ENCODE measurements at places on chromosomes 6 and 20.

DNA sequence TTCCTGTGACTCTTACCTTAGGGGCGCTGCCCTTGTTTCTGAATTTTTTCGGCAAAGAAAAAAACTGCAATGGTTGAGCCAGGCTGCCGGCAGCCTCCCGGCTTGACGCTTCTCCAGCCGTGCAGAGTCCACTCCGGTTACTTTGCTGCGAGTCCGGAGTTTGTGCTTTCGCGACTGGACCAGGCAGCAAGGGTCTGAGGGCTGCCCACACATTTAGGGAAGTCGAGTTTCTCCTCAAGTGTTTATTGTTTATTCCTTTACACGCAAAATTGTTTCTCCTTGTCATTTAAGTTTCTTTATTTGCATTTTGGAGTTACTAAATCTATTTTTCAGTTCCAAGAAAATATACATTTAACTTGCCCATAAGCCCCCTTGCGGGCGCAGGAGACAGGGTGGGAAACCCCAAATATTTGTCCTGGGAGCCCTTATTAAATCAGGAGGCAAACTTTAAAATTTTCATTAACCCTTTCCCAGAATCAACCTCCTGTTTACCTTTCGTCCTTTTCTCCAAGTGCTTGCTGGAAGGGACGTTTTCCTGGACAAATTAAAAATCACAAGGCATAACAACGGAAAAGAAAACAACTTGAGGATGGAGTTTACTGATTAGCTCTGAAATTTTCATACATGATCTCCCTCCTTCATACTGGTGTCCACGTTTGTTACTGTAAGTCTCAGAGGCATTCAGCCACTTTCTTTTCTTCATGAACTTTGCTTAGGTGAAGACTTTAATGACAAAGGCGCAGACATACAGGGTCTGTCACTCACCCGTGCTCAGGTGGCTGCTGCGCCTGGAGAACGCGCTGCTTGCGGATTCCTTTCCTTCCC lies 1.7 kb upstream of the PDE10A start:
- no peak for DNase-seq

- DNase-seq, result peak; percentile 13
Observed at GRCh38 chr20:1894471-1894950, 696 bp upstream of the SIRPA start.

GRCh38 chr6:11718463-11718862 lies 60.1 kb downstream of the ADTRP start:
- no peak for DNase-seq

DNA sequence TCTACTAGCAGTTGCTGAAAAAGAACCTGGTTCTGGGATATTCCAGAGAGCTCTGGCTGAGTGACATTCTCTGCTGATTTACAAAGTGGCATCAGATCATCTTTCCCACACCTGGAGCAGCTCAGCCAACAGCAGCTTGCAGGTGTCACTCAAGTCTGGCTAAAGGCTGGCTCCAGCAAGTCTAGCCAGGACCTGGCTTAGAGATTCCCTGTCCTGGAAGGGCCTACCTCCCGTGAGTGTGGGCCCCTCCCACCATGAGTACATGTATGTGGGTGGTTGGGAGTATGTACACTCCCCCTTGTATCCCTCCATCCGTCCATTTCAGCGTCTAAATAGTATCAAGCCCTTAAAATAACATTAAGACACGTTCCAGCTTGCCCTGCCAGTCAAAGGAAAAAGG lies 539.3 kb upstream of the ID4 start:
- no peak for DNase-seq

- DNase-seq, result no peak
Observed at GRCh38 chr20:10795286-10796026, 121.7 kb upstream of the JAG1 start.

DNA sequence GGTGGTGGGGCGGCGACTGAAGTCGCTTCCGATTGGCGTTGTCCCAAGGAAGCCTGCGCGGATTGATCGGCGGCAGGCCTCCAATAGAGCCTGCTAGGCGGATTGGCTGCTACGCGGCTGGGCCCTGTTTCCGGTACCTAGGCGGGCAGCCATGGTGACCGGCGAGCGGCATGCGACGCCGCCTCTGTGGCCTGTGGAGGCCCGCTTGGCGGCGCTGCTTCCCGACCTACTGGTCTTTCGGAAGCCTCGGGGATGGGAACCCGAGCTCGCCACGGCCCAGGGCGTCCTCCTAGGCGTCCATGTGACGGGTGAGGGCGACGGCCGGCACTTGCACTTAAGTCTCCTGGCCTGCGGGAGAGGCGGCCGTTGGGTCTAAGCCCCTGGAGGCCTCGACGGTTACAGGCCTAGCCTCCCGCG lies 28.1 kb downstream of the NFYA start:
- DNase-seq, result no peak

DNA sequence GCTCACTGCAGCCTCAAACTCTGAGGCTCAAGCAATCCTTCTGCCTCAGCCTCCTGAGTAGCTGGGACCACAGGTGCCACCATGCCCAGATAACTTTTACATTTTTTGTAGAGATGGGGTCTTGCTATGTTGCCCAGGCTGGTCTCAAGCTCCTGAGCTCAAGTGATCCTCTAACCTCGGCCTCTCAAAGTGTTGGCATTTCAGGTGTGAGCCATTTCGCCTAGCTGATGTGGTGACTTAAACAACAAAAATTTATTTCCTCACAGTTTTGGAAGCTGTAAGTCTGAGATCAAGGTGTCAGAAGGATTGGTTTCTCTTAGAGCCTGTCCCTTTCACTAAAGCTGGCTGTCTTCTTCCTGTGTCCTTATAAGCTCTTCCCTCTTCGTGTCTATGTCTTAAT lies 15.0 kb upstream of the JARID2 start:
- DNase-seq, result no peak

DNA sequence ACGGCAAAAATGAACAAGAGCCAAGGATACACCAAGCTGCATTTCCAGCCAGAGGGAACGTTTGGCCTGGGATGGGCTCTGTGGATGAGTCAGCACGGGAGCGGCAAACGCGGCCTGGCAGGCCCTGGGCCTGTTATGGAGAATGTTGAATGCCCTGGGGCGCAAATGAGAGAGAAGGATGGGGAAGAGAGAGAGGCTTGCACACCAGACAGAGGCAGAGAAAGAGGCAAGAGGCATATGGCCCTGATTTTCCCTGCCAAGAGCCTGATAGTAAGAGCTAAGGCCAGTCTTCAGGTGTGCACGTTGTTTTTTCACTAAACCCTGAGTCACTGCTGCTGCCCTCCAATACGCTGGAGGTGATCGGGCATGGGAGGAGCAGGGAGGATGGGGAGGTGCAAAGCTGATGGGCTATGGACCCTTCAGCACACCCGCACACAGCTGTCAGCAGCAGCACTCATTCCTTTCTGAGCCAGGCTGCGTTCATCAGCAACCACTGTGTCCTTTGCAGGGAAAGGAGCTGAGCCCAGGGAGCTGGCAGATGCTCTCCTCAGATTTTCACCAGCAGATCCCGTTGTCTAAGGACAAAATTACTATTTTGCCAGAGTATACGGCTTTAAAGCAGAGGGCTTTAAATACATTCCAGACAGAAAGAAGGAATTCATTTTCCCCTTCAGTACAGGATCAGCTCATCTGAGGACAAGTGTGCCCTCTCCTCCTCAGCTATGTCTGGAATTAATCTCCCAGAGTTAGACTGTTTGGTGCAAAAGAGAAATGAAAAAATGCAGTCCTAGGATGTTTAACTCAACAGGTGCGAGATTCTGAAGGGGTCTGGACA lies 61.7 kb upstream of the SLC22A23 start:
- DNase-seq, result no peak

GRCh38 chr6:117555262-117555849 lies 47.0 kb downstream of the GOPC start:
- DNase-seq, result no peak

- peak; percentile 4 for DNase-seq
Observed at GRCh38 chr6:110404607-110405006, 10.8 kb downstream of the DDO start.

GRCh38 chr6:78435671-78436070 lies 431.7 kb upstream of the IRAK1BP1 start:
- no peak for DNase-seq

- DNase-seq, result no peak
Observed at GRCh38 chr6:87721311-87721710, 19.3 kb upstream of the AKIRIN2 start.

DNA sequence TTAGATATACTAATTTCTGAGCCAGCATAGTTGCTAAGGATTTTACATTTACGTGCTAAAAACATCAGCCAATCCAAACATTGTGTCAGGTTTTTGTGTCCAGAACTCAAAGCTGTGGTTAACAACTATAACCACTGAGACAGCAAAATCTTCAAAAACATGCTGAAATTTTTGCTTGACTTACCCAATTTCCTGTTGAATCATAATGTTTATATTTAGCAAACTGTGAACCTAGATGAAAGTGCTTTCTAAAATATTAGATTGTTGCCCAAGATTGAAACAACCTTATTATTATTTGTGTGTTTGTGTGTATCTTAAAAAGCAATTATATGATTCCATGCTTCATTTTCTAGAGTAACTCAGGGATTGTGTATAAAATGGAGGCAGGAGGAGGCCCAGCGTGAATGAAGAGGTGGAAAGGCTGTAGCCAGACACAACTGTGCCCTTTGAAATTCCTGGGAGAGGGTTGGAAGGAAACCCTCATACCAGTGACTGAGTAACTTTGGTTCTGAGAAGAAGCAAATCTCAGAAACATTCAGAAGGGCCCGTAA lies 48.0 kb downstream of the ARMC2 start:
- peak; percentile 76 for DNase-seq

DNA sequence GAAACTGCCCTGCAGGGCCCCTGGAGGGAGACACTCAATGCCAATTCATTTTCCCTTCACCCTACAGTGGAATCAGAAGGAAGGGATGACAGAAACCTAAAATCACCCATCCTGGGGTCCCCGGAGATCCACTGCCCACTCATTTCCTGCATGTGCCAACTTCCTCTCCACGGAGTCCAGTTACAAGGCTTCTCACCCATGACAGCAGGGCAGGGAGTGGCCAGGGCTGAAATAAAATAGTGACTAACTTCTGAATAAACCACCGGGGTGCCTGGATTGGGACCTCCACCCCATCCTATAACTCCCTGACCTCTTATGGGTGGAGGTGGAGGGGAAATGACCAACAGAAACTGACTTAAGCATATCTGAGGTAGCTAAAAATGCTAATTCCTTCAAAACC lies 362.3 kb downstream of the MAFB start:
- no peak for DNase-seq

- DNase-seq, result no peak
Observed at GRCh38 chr6:25399885-25400284, 120.7 kb downstream of the CARMIL1 start.

- no peak for DNase-seq
Observed at GRCh38 chr20:34268851-34269636, 27.8 kb downstream of the ASIP start.

DNA sequence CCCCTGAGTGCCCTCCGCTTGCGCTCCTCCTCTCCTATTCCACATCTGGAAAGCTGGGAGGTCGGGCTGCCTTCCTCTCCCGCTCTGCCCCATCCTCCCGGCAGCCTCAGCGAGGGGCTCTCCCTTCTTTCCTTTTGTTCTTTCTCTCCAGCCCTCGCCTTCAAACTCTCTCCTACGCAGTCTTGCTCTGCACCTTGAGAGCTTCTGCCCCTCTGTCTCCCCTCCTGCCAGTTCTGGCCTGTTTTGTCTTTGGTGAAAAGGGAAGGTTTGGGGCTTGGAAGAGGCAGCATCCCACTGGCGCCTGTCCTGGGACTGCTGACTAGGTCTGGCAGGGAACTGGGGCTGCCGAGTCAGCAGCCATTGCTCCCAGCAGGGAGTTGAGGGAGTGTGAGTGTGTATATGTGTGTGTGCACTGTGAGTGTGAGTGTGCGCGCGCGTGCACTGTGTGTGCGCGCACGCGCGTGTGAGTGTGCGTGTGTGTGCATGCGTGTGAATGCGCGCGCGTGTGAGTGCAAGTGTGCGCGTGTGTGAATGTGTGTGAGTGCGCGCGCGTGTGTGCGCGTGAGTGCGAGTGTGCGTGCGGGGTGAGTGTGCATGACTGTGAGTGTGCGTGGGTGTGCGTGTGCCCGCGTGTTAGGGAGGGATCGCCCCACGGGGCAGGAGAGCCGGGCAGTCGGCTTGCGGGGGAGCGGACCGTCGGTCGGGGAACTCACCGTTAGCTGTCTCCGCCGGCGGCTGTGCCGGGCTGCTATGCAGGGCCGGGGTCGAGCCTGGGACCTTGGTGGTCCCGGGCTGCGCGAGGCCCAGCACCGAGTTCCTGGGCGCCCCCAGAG lies 523 bp downstream of the CPXM1 start:
- no peak for DNase-seq

DNA sequence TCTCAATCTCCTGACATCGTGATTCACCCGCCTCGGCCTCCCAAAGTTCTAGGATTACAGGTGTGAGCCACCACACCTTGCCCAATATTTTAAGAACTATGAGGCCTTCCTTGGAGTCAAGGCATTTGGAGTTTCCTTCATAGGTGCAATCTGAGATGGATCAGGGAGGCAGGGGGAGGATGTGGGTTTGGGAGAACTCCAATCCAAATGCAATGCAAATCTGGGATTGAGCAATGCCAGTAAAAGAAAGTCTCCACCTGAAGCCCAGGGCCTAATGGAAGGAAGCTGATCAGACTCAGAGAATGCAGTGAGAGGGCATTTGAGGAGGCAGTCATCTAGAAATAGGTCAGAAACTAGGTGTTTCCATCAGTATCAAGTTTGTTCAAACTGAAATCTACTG lies 21.2 kb downstream of the RSPH3 start:
- DNase-seq, result peak; percentile 23

DNA sequence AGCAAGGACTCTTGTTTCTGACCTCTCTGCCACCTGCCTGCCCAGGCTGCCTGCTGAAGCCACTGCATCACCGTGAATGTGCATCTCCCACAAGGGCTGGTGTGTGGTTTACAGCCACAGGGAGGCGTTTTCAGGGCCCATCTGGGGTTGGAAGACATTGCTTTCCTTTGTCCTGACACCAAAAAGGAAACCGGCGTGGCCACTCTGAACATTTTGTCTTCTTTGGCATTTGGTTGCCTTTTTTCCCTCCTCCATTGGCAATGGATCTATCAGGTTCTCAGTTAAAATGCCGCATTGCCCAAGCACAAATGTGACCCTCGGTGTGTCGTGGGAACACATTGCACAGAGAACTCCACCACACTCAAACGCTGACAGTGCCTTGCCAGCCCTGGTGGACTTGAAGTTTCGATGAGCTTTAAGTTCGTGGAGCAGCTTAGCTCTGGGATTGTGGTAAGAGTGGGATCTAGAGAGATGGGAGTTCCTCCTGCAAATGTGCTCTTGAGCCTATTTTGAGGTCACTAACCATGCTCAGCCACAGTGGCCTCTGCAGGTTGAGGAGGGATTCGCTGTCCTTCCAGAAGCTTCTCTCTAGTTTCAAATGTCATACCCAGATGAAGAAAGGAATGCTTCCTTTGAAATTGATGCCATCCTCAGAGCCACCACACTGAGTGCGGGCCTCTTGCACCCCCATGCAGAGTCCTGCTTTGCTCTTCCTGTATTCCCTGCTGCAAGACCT lies 14.8 kb upstream of the PCK1 start:
- DNase-seq, result no peak

GRCh38 chr20:44039741-44040140 lies 125.1 kb downstream of the TOX2 start:
- no peak for DNase-seq

Measured in fibroblast of skin of left quadriceps (primary cell).